Activated naive CD8-positive, alpha-beta T cell treated with anti-CD3 and anti-CD28 coated beads for 36 hours (primary cell): ENCODE measurements at places on chromosomes 2 and 18. TPM values are rescaled to one million over a fixed set of nuclear protein-coding genes. Genes with fewer than 3 reads are reported as not detected.

DNA sequence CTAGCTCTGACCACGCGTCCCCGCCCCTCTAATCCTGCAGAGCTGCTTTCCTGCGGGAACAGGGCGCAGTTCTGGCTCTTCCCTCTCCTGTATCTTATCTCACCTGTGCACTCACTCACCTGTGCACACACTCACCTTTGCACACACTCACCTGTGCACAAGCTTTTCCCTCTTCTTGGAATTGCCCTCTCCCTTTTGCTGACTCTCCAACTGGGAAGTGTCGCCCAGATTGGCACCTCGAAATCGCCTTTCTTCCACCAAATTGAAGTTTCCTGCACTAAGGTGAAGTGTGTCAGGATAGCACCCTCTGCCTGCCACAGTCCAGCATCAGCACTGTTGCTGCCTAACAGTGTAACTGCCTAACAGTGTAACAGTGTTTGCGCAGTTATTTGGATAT lies 566 bp upstream of the CMPK2 start:
- DNase-seq, result peak; percentile 21

GRCh38 chr2:187581125-187581896 lies 27.1 kb upstream of the TFPI start:
- peak; percentile 7 for DNase-seq

DNA sequence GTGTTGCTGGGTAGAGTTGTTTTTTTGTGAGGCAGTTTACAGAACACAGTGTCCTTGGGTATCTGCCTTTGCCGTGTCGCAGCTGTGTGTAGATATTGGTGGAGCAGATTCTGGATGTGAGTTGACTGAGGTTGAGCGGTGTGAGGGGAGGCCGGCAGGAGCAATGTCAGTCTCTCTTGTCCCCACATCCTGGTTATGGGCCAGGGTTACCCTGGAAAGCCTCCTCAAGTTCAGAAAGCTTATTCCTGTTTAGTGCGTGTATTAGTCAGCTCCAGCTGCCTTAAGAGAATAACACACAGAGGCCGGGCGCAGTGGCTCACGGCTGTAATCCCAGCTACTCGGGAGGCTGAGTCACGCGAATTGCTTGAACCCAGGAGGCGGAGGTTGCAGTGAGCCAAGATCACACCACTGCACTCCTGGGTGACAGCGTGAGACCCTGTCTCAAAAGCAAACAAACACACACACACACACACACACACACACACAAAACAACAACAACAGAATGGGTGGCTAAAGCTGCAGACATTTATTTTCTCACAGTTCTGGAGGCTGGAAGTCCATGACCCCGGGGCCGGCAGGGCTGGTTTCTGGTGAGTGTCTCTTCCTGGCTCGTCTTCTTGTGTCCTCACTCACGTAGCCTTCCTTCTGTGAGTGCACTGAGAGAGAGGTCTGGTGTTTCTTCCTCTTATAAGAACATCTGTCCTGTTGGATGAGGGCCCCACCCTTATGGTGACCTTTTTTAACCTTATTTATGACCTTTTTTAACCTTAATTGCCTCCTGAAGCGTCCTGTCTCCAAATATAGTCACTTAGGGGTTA lies 5.1 kb downstream of the NCK2 start:
- no peak for DNase-seq

The ALK gene
- not detected for total RNA-seq

The BMP10 gene
- total RNA-seq, result not detected
